ENCODE measurements at places on chromosomes 3 and 15. TPM values are rescaled to one million over a fixed set of nuclear protein-coding genes. Genes with fewer than 3 reads are reported as not detected.

- H3K27me3 ChIP-seq, result no peaks in the 10 kb centered on the region
- H3K27ac ChIP-seq, result no peak overlapping the region
- H3K36me3 ChIP-seq, result no peaks in the 10 kb centered on the region
- no peak overlapping the region for H3K4me3 ChIP-seq
Measured at GRCh38 chr15:68991723-68992122, 22.8 kb upstream of the NOX5 start.

GRCh38 chr3:12753275-12754028 lies 5.6 kb downstream of the TMEM40 start:
- no peaks in the 10 kb centered on the region for H3K27me3 ChIP-seq
- H3K4me3 ChIP-seq, result no peak overlapping the region
- no peak overlapping the region for H3K27ac ChIP-seq
- no peak for DNase-seq
- H3K4me1 ChIP-seq, result no peaks in the 10 kb centered on the region

- H3K4me1 ChIP-seq, result peaks cover 27% of the 10 kb centered on the region
- H3K4me3 ChIP-seq, result no peak overlapping the region
- no peak for DNase-seq
Measured at GRCh38 chr3:66303491-66303901, 82.7 kb downstream of the SLC25A26 start.

DNA sequence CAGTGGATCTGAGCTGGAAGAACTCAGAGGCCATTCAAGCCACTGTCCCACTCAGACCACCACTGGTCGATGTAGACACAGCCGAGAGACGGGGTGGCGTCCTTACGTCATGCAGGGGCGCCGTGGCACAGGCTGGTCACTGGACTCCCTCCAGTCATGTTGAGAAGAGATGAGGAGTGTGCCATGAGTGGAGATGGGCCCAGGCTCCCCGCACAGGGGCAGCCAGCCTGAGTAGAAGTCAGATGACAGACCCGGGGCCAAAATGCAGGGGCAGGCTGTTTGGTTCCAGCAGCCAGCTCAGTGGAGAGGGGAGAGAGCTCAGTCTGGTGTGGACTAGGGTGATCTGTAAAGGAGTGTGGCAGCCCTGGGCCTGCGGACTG lies 33.4 kb upstream of the KIF23 start:
- no peak overlapping the region for H3K4me3 ChIP-seq
- H3K4me1 ChIP-seq, result peaks cover 4% of the 10 kb centered on the region
- no peak for DNase-seq
- H3K27ac ChIP-seq, result no peak overlapping the region
- no peaks in the 10 kb centered on the region for H3K36me3 ChIP-seq

- no peak overlapping the region for H3K4me3 ChIP-seq
- no peak overlapping the region for H3K27ac ChIP-seq
- H3K4me1 ChIP-seq, result no peaks in the 10 kb centered on the region
- H3K27me3 ChIP-seq, result peaks cover 16% of the 10 kb centered on the region
Measured at GRCh38 chr3:186060222-186060621, 48.7 kb downstream of the ETV5 start.

GRCh38 chr3:76550522-76551201 lies 489.2 kb upstream of the ROBO2 start:
- H3K4me3 ChIP-seq, result no peak overlapping the region
- H3K36me3 ChIP-seq, result no peaks in the 10 kb centered on the region
- no peak for DNase-seq
- H3K27ac ChIP-seq, result no peak overlapping the region

GRCh38 chr3:163196815-163197374 lies 1700.3 kb downstream of the OTOL1 start:
- H3K4me3 ChIP-seq, result no peak overlapping the region
- no peaks in the 10 kb centered on the region for H3K36me3 ChIP-seq
- DNase-seq, result no peak
- H3K4me1 ChIP-seq, result no peaks in the 10 kb centered on the region

- H3K36me3 ChIP-seq, result no peaks in the 10 kb centered on the region
- peaks cover 21% of the 10 kb centered on the region for H3K4me1 ChIP-seq
- no peak overlapping the region for H3K27ac ChIP-seq
Measured at GRCh38 chr15:73989001-73989798, 2.9 kb downstream of the STOML1 start.

Gene THBS1
- 17.3 TPM for total RNA-seq

Gene GOLGA8J
- 0.54 TPM for total RNA-seq

Gene SHQ1
- total RNA-seq, result 22.4 TPM
